Daoy (cell line): ENCODE measurements at places on chromosomes 3 and 15.
A peak's percentile ranks its signal among the peaks of the same experiment; 100 is the strongest.

DNA sequence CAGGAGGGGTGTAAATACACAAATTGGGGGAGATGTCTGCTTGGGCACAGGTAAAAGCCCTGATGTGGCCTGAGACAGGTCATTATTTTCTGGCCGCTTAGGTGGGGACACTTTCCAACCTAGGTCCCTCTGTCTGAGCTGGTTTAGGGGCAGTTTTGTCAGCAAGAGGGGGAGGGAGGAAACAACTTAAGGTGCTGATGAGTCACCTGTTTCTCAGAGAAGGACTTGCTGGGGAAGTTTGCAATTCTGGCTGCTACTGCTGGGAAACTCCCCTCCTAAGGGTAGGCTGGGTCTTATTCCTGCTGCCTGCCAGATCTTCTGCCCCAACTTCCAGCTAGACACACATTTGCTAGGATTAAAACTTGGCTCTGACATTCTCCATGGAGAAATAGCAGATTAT is 4.8 kb upstream of the RHOV start:
- peak; percentile 71 for DNase-seq

DNA sequence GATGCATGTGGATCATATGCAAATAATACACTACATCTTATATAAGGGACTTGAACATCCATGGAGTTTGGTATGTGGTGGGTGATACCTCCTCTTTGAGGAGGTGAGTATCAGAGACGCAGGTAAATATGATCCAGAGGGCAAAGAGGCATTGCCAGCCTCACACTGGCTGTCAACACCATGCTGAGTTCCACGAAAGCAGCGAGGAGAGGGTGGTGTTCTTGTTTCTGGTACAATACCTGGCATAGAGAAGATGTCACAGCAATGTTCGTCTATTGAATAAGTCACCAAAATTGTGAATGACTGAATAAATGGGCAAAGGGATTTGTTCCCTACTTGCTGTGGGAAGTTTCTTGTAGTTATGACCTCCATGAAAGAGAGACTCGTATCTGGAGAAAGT is 182.2 kb downstream of the SNRPN start:
- no peak for DNase-seq

- DNase-seq = peak; percentile 19
These were observed 195.5 kb downstream of the LPP start for GRCh38 chr3:188349351-188349901.

DNA sequence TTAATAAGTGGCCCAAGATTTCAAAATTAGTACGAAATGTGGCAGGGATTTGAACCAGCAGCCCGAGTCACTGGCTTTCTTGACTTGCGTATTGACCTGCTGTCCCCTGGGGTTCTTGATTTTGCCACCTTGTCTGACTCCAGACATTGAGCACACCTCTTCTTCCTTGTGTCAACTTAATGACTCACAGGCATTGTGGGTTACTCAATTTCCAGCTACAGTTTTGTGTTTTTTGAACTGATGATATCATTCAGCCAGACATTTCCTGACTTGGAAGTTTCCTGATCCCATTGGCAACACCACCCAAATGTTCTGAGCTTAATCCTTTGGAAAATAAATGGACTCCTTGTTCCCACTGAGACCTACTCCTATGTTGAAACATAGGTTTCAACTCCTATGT is 64.2 kb downstream of the MOBP start:
- DNase-seq = peak; percentile 27

DNA sequence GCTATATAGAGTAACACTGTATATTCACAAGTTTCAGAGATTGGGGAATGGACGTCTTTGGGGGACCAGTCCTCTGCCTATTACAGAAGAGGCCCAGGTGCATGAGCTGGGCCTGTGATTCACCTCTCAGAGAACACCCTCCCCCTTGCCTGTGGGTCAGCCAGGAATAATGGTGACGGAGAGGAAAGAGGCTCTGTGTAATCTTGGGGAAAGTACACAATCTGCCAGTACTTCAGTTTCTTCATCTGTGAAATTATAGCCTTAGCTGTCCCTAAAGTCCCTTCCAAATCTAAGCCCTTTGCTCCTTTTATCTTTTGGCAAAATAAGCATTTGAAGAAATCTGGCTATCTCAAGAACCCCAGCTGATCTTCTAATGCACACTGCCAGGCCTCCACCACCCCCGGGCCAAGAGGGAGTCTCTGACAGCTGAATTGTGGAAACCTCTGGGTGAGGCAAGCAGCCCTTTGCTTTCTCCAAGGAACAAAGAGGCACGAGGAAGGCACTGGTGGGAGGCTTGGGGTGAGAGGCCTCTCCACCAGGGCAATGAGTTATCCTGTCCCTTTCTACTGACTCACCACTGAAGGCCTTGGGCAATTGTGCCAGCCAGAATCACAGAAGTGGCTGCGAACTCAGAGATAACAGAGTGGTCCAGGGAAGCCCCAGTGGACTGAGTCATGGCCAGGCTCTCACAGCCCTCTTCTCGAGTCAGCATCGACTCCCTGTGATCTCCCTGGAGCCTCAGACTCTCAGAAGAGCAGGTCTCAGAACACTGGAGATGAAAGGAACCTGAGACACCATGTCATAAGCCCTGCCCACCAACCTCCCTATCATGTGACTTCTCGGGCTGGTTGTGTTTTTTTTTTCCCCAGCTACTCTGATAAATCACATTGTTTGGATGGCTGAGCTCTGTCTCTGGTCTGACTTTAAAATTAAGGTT is 31.8 kb downstream of the CCNL1 start:
- DNase-seq = peak; percentile 98

- DNase-seq = no peak
These were observed 110.6 kb downstream of the MAGI1 start for GRCh38 chr3:65928110-65928509.

DNA sequence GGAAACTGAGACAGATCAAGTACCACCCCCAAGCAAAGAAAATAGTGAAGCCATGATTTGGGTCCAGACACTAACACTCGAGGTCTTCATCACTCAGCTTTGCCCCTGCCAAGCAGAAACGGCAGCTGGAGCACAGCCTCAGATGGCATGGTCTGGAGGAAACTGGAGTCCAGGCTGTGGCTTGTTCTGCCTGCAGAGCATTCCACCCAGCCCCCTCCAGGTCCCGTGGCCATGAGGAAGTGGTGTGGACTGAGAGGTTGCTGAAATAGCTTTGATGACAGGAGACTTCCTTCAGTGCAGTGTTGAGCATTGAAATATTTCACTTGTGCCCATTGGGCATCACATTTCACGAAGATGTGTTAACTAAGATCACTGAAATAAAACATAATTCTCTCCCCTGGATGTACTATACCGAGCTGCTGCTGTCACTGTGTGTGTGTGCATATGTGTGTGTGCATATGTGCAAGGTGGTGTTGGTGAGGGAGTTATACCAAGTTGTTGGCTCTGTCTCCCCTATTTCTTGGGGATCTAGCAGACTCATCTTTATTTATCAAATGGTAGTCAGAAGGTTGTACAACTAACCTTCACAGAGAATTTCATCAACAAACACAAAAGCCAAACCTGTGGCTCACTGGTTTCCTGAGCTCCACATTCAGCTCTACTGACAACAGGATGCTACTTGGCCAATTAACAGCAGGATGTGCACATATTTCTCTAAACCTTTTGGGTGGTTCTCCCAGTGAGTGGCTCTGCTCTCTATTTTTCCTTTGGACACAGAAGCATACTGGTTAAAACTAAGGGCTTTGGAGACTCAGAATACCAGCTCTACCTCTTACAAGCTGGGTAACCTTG is 660.1 kb upstream of the CFAP20DC start:
- DNase-seq = no peak

- no peak for DNase-seq
These were observed 847.7 kb downstream of the EPHA3 start for GRCh38 chr3:89955156-89955555.

- DNase-seq = no peak
These were observed 9.6 kb downstream of the CHRNA5 start for GRCh38 chr15:78574944-78575343.

DNA sequence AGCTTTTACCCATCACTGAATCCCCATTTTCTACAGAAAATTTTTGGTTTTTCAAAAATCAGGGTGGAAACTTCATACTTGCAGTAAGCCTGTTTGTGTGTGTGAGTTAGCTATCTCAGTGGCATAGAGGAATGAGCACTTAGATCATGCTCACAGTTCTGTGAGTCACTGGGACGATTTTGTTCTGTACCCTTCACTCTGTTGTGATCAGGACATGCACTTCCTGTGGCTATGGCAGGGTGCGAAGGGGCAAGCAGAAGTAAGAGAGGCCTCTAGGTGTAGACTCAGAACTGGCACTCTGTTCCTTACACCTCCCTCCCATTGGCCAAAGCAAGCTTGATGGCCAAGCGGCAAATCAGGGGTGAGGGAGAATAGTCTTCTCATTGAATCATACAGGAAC is 11.6 kb downstream of the NIPA2 start:
- no peak for DNase-seq
